Stimulated activated CD8-positive, alpha-beta memory T cell treated with anti-CD3 and anti-CD28 coated beads, Interleukin-4, amount 100 ng/mL, for 4 hours (primary cell): ENCODE measurements at places on chromosomes 6 and 20.
A peak's percentile ranks its signal among the peaks of the same experiment; 100 is the strongest.

GRCh38 chr6:52574709-52575501 is 2.0 kb downstream of the TRAM2 start:
- peak; percentile 18 for DNase-seq

DNA sequence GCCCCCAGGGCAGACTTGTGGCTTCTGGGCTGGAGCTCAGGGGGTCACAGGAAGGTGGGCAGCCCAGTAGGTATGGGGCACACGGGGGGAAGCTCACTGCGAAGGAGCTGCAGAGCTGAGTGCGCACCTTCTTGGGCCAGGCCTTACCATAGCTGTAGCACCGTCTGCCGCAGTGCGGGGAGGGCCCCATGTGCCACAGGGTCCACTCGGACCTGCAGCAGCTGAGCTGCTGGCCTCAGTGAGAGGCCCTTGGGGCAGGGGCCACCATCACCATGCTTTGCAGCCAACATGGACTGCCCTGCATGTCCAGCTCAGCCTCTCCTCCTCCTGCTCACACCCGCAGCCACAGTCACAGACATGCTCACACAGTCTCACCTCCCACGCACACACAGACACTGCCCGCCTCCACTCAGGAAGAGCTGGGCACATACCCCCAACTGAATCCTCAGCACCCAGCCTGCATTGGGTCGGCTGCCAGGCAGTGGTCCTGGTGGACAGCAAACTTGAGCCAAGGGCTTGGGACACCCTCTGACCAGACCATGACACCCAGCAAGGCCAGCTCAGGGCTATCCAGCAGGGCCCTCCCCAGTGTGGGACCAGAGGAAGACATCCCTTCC is 35.3 kb downstream of the YTHDF1 start:
- no peak for DNase-seq

DNA sequence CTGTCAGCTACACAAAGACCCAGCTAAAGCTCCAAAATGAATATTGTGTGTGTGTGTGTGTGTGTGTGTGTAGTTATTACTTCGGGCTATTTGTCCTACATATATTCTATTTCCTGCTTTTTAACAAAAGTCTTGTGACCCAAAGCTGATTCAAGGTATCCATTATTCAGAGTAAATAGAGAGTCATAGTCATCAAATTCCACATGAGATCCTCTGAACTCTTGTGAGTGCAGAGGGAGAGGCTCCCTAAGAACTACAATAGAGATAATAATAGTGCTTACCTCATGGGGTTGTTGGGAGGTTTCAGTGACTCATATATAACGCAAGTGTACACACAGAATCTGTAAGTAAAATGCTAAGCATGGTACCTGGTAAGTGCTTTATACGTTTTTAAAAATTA is 95.6 kb upstream of the SHLD1 start:
- no peak for DNase-seq

DNA sequence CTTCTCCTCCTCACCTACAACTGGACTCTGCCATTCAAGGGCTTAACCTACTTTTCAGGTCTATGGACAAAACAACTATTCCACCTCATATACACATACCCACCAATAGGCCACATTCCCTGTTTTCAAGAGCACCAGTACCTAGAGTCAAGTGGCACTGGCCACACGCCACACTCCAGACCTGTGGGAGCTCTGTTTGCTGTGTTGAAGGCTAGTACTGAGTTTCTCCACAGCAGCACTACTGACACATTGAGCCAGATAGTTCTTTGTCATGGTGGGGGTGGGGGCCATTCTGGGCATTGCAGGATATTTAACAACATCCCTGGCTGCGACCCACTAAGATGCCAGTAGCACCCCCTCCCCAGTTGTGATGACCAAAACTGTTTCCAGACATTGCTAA is 84.1 kb downstream of the RALGAPA2 start:
- no peak for DNase-seq

DNA sequence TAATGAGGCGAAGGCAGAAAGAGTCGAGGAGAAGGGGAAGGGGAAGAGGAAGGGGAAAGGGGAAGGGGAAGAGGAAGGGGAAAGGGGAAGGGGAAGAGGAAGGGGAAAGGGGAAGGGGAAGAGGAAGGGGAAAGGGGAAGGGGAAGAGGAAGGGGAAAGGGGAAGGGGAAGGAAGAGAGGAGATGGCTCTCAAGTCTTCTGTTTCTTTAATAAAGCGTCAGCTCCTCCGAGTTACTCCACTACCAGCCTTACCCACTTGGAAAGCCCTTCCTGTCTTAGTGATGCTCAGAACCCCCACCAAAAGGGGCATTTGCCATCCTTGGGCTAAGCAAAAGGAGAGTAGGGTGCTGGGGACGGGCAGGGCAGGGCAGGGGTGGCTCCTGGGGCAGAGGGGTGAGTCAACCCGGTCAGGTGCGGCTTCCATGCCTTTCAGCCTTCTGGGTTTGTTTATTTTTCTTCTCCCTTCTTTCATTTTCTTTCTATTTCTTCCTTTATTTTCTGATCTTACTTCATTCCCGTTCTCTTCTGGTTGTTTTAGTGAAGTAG is 476 bp upstream of the CLIC5 start:
- DNase-seq = no peak

DNA sequence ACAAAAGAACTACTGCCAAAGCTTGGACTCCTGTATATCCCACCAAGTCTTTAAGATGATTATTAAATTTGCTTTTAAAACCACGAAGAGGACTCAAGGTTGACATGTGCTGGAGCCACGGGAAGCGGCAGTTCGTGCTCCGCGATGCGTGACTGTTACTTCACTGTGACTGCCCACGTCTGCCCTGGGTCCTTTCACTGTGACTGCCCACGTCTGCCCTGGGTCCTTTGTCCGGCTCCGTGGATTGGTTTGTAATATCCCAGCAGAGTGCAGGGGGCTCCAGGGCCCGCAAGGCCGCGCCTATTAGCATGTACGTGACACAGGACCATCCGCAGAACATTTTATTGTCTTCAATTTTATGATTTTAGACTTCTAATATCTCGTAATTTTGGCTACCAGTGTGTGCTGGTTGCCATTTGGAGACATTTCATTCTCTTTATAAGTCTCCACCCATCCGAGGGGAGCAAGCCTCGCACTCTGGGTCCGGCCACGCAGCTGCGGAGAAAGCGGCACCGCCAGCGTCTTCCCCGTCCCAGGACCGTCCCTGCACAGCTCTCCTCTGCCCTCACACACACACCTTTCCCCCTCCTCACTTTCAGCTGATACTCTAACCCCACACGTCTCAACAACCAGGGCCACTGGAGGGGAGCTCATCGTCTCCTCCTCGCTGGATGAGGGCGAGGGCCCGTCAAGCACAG is 42.9 kb downstream of the DACT2 start:
- DNase-seq = no peak

DNA sequence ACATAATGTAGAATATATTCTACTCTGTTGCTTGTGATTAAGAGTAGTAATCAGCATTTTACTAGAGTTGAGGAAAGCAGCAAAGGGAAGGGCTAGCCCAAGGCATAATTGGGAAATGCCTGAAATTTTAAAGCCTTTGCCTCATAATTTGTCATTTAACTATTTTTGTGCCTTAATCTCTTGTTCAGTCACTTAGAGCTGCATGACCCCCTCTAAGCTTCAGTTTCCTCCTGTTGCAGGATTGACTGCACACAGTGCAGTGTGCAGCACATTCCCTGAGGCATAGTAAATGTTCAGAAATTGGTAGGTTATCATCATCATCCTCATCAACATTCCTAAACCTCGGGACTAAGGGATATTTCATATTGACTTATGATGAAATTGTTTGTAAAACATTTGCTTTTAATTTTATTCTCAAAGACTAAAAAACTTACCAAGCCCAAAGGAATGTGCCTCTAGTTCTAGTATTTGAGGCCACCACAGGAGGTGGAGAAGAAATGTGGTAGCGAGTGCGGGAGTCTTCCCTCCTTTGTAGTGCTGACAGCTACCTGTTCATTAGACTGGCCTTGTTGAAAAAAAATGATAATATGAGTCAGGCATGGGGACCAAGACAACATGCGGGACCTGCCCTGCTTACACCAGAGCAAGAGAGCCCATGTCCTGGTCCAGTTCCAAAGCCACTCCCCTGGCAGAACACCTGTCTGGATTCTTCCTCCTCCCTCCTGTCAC is 14.8 kb upstream of the TENT5A start:
- no peak for DNase-seq

DNA sequence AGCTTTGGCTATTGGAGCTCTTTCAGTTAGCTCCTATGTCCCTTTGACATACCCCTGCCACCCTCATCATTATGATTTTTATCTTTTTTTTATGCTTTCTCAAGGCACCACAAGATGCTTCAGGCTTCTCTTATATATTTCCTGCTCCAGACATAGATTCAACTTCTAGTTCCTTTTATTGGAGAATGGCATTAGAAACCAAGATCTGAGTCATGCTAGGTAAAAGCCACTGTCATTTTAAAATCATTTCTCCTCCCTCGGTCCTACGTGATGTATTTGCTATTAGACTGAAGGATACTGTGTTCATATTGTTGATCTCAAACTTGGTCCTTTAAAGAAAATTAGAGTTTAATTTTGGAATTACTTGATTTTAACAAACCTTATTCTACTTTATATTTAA is 8.3 kb downstream of the TENT5A start:
- DNase-seq = no peak

- DNase-seq = no peak
These were observed 39.4 kb downstream of the PRDM13 start for GRCh38 chr6:99645986-99646385.

DNA sequence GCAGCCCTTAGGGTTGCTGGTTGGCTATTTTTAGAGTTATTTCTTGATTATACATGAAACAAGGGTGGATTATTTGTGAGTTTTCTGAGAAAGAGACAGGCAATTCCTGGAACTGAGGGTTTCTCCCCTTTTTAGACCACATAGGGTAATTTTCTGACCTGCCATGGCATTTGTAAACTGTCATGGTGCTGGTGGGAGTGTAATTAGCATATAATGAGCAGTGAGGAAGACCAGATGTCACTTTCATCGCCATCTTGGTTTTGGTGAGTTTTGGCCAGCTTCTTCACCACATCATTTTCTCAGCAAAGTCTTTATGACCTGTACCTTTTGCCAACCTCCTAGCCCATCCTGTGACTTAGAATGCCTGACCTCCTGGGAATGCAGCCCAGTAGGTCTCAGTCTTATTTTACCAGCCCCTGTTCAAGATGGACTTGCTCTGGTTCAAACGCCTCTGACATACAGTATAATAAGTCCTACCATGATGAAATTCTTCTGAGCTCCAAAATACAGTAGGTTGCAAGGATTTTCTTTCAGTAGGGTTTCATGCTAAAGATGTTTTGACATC is 117.1 kb downstream of the ISM1 start:
- no peak for DNase-seq

DNA sequence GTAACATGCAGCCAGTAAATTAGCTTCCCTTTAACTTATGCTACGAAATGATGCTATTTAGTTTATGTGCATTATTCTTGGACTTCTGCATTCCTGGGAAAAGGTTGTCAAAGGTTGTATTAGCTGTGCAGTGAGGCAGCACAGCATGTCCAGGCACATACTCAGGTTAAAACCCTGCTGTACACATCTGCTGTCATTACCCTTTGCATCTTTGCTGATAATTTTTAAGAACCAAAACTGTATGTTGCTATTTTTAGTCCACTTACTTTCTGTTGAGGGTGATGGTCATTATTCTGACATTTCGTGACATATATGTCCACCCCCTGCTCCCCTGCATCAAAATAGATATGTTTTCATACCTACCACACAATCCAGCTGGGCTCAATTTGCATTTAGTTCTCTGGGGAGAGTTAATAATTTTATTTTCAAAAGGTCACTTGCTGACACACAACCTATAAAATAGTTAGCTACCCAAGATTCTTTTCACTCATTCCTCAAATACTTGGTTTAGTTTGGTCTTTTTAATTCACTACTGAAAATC is 142.5 kb upstream of the SPACA1 start:
- no peak for DNase-seq

- DNase-seq = no peak
These were observed 139.2 kb downstream of the SOX4 start for GRCh38 chr6:21732731-21733130.

- DNase-seq = no peak
These were observed 148.0 kb downstream of the DHX35 start for GRCh38 chr20:39109933-39110818.

- no peak for DNase-seq
These were observed 8.7 kb downstream of the JAG1 start for GRCh38 chr20:10665027-10665561.

DNA sequence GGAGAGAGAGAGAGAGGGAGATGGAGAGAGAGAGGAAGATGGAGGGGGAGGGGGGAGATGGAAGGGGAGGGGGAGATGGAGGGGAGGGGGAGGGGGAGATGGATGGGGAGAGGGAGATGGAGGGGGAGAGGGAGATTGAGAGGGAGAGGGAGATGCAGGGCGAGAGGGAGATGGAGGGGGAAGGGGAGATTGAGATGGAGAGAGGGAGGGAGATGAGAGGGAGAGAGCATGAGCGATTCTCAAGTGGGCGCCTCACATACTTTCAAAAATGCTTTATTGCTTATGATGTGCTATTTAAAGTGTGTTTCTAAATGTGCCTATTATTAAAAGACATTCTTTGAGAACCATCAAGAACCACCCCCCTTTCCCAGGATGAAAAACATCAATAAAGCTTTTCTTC is 43.7 kb upstream of the DACT2 start:
- no peak for DNase-seq

DNA sequence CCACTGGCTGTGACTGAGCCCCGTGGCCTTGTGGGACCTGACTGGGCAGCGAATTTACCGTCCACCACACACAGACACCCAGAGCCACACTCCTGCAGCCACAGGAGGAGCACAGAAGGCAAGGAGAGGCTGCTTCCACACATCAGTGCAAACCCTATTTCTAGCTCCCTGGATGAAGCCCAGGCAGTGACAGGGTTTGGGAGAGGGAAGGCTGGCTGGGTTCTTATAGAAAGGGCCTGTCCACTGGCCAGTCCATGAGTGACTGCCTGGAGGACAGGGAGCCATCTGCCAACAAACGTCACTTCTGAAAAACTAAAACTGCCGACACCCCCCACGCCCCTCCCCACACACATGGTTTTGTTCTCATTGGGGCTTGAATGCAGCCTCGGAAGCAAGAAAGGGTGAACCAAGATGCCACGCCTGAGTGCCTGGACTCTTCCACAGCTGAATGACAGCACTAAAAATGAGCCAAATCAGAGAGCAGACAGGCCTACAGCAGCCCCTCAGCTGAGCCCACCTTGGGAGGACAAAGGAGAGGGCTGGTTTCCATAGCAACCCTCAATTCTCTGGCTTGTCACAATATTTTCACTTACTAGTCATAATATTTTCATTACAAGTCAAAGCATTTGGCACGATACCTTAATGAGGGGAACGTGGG is 38.4 kb downstream of the RRBP1 start:
- no peak for DNase-seq

DNA sequence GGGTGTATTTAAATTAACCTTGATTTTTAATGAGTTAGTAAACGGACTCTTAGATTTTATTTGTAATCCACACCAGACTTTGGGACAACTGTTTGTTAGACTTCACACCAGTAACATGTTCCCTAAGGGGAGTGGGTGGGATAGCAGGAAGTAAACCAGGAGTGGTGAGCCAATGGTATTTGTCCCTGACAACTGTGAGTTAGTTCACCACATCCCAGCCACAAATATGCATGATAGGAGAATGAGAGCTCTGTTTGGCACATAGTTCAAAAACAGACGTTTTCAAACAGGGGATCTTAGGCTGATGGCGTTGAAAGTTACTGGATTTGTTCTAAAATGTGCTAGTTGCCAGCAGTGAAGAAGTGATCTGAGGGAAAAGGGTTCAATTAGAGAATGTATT is 18.7 kb upstream of the COL10A1 start:
- DNase-seq = no peak
